BJ (cell line): ENCODE measurements at places on chromosomes 2 and 18.

- no peak for DNase-seq
These were observed 146.6 kb downstream of the SMAD7 start for GRCh38 chr18:48803951-48804855.

DNA sequence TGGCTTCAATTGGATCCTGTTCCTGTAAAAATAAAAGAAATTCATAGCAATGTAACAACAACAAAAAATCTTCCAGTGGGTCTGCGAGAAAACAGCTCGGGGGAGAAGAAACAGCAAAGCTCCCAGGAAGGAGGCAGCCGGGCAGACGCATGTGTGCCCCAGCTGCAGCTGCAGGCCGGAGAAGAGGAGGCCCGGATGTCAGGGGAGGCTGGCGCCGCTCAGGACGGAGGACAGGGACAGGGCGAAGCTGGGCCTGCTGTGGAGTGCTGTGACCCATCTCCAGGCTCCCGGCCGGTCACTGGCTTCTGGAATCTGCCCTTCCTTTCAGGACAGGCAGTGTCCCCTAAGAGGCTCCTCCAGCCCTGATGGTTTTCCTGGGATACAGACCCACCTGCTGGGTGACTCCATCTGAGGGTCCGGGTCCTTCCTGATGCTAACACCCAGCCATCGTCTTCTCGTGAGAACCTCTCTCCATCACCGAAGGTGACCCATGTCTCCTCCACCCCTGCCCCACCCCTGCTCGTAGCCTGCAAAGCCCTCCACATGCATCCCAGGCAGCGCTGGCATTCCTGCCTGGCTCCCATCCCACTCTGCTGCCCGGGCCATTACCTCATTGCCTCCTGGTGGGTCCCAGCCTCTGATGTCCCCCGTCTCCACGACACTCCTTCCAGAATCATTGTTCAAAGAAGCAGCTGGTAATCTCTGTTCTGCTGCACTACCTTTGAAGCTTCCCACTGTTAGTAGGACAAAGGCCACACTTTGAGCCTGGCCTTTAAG is 145.4 kb upstream of the TWIST2 start:
- DNase-seq = no peak

- no peak for DNase-seq
These were observed 19.0 kb upstream of the FAM178B start for GRCh38 chr2:97005353-97005752.

DNA sequence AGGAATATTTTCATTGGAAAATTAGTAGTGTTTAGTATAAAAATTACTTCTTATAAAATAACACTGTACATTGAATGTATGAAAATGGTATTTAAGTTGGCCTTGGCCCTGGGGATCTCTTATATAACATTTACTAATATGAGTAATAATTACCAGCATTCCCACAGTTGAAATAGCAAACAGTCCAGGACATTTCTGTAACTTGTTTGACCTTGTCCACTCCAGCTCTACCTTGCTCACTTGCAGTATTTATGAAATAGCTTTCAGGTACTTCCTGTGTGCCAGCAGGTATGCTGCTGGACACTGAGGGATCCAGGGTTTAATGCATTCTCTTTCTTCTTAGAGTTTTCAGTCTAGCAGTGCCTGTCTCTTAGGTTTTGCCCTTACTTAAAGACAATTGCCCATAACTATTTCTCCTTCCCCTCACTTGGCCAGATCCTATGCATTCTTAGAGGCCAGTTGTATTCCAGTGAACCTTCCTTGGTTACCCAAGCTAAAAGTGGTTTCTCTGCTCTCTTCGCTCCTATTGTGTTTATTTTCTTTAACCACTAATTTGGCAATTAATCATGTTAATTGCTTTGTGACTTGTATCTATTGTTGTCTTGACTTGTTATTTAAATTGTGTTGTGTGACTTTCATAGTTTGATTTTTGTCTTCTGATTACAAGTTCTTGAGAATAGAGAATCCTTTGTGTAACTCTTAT is 25.9 kb downstream of the BABAM2 start:
- DNase-seq = no peak

- no peak for DNase-seq
These were observed 115.4 kb downstream of the CCDC85A start for GRCh38 chr2:56299171-56299691.

GRCh38 chr2:40101131-40101575 is 322.1 kb upstream of the THUMPD2 start:
- DNase-seq = peak; percentile 55

DNA sequence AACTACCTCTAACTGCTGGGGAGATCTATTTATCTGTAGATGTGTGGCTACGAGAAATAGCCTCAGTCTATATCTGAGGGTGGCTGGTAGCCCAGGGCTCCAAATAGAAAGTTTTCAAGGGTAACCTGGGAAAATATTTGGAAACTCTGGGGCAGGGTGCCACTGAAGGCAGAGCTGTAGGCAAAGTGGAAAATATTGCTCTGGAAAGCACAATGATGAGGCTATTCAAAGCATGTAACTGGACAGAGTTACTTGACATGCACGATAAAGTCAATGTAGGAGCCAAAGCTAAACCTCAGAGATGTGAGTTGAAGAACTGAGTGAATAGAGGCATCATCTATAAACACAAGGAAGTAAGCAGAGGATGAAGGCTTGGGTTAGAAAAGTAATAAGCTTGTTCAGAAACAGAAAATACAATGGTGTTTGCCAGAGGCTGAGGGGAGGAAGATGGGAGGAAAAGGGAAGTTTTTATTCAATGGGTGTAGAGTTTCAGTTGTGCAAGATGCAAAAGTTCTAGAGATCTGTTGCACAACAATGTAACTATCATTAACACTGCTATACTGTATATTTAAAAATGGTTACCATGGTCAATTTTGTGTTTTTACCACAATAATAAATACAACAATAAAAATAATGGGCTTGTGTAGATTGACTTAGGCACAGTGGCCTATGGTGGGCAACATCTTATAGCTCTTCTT is 171.6 kb downstream of the MBD2 start:
- no peak for DNase-seq

- no peak for DNase-seq
These were observed 3.4 kb downstream of the RAB31 start for GRCh38 chr18:9711361-9712129.

DNA sequence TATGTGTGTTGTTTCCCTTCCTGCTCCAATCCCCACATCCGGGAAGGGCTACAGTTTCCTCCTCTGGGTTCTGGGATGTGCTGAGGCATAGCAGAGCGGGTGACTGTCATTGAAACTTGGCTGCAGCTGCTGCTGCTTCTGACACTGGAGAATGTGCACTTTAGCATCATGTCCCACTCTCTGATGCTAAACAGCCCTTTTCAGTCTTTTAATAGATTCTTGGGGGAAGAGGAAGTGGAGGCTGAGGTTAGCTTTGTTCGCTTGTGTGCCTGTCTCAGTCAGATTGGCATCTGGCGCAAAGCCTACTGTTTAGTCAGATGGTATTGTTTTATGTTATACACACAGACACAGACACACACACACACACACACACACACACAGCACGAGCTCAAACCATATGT is 136.5 kb upstream of the RND3 start:
- DNase-seq = no peak

DNA sequence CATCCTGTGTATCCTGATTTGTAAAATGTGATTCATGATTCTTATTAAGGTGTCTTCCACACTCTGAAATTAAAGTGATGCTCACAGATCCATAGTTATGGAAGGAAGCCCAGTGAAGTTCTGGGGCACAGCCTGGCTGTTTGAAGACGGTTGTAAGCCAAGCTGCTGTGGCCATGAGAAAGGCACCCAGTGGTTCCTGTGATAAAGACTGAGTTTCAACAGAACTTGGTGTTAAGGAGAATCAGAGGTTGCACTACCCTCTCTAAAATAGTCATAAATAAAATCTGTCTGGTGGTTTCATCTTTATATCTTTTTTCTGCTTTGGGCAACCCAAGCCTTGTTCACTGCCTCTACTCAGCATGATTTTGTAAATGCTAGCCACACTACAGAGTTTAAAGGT is 32.2 kb upstream of the SPOPL start:
- no peak for DNase-seq

- no peak for DNase-seq
These were observed 83.7 kb downstream of the XIRP2 start for GRCh38 chr2:166972002-166972401.

- no peak for DNase-seq
These were observed 1304.3 kb upstream of the DDX18 start for GRCh38 chr2:116510117-116510671.
